Activated naive CD8-positive, alpha-beta T cell treated with anti-CD3 and anti-CD28 coated beads for 36 hours (primary cell): ENCODE measurements at places on chromosomes 13 and 19. TPM values are rescaled to one million over a fixed set of nuclear protein-coding genes. Genes with fewer than 3 reads are reported as not detected.

- peak overlapping the region; percentile 47 for H3K4me3 ChIP-seq
- no peaks in the 10 kb centered on the region for H3K27me3 ChIP-seq
- H3K27ac ChIP-seq, result no peak overlapping the region
- H3K36me3 ChIP-seq, result peaks cover 11% of the 10 kb centered on the region
- peaks cover 44% of the 10 kb centered on the region for H3K4me1 ChIP-seq
These were observed 3.4 kb downstream of the PBX4 start for GRCh38 chr19:19615086-19615485.

ZNF284 gene
- total RNA-seq, result 1.6 TPM

GRCh38 chr13:98217597-98217996 is 40.5 kb upstream of the RNF113B start:
- H3K36me3 ChIP-seq, result no peaks in the 10 kb centered on the region
- DNase-seq, result no peak
- peaks cover 3% of the 10 kb centered on the region for H3K27me3 ChIP-seq
- H3K4me1 ChIP-seq, result no peaks in the 10 kb centered on the region

DNA sequence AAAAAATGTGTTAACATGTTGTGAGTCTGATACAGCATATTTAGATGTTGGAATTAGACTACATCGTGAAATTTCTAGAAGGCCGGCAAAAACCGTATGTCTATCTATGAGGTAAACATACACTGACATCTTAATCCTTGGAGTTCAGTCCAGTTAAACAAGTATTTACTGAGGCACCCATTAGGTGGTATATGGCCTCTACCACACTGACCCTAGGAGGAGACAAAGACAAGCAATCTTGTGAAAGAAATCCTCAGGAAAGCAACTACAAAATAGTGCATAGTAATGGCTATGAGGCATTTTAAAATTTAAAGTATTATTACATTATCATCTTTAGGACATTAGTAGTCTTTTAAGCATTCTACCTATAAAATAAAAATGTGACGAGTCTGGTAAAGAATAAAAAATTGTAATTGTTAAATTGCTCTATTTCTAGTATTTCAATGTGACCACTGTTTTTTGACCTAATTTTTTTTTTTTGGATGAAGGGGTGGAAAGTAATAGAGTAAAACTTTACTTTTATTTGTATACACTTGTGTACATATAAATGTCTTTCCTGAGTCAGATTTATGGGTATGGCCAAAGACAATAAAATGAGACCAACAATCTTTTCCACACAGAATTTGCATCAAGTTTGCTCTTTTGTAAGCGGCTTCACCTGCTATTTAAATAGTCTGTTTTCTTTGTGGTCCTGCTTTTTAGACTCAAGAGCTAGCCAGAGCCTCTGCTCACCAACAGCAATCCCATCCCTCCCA is 50.5 kb downstream of the KATNAL1 start:
- H3K27me3 ChIP-seq, result no peaks in the 10 kb centered on the region
- H3K36me3 ChIP-seq, result peaks cover 2% of the 10 kb centered on the region
- peaks cover 11% of the 10 kb centered on the region for H3K4me1 ChIP-seq

SLC25A41 gene
- 0.60 TPM for total RNA-seq

DNA sequence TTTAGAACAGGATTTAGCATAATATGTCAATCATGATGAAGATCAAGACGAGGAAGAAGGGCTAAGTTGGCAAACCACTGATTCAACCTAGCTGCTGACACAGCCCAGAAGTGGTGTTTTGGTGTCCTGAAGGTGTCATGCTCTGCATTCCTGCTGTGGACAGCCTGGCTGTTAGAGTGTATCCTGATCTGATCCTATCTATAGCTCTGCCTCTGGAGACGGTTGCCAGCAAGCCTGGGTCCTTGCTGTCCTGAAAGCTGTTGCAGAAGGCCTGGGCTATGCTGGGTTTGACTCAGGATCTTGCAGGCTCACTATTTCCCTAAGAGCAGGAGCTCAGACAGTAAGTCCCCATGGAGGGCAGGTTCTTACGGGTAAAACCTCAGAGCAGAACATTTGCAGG is 416.4 kb downstream of the TSHZ3 start:
- no peaks in the 10 kb centered on the region for H3K36me3 ChIP-seq
- no peak overlapping the region for H3K4me3 ChIP-seq
- peaks cover under 1% of the 10 kb centered on the region for H3K27me3 ChIP-seq
